ENCODE measurements at places on chromosomes 12 and 14.
A peak's percentile ranks its signal among the peaks of the same experiment; 100 is the strongest.

- no peak for DNase-seq
Measured at GRCh38 chr14:58876608-58877007, 238.8 kb downstream of the DACT1 start.

GRCh38 chr14:101870273-101870939 lies 94.0 kb upstream of the DYNC1H1 start:
- no peak for DNase-seq

DNA sequence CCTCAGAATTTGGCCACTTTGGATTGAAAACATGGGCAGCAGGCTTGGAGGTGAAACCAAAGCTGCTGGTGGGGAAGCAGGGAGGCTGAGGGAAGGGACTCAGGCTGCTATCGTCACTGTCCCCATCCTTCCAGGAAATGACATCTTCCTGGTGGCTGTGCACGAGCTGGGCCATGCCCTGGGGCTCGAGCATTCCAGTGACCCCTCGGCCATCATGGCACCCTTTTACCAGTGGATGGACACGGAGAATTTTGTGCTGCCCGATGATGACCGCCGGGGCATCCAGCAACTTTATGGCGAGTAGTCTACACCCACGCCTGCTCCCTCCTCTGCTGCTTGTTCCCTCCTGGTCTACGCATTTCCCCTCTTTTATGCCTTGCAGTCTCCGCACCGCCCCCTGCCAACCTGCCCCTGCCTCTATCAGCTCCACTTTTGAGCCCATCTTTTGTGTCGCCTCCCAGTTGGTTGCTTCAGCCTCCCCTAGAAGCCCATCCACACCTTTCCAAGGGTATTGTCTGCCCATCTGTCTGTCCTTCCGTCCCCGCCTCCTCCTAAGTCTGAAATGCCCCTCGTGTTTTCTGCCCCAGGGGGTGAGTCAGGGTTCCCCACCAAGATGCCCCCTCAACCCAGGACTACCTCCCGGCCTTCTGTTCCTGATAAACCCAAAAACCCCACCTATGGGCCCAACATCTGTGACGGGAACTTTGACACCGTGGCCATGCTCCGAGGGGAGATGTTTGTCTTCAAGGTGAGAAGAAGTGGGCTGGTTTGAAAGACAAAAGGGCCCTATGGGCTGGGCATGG lies 6.9 kb downstream of the MMP14 start:
- no peak for DNase-seq

- no peak for DNase-seq
Measured at GRCh38 chr12:52214421-52214802, 18.6 kb upstream of the KRT7 start.

- peak; percentile 43 for DNase-seq
Measured at GRCh38 chr12:79690638-79691510, at the start of gene PAWR. Gene PAWR, minus strand, starts transcription at chr12:79690964. Its CDS starts 720 bp downstream, at chr12:79690244.

DNA sequence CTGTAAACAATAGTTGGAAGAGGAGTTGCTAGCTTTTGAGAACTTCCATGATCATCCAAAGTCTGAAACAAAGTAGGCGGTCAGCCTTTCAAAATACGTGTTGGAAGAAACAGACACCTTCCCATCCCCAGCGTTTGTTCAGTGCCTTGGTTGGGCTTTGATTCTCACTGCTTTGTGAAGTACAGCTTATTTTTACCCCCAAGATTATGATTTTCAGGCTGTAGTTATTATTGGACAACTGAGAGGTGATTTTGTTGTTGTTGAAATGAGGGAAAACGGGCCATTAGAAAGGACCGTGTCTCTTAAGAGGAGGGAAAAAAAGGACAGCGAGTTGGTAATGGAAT lies 921 bp upstream of the CEP83 start:
- no peak for DNase-seq

- no peak for DNase-seq
Measured at GRCh38 chr14:44286201-44286600, 220.9 kb downstream of the FSCB start.

Measured in stimulated activated naive CD8-positive, alpha-beta T cell treated with anti-CD3 and anti-CD28 coated beads, Interleukin-15, Interleukin-2, amounts not matched to agents 100 U/mL and 50 U/mL, for 24 hours (primary cell).